Activated T-cell treated with anti-CD3 and anti-CD28 coated beads, Interleukin-2, amount 50 U/mL, for 1 hour (primary cell): ENCODE measurements at places on chromosomes 7 and 10.

- peak; percentile 76 for DNase-seq
These were observed 163.0 kb upstream of the KLF14 start for GRCh38 chr7:130896898-130897514.

DNA sequence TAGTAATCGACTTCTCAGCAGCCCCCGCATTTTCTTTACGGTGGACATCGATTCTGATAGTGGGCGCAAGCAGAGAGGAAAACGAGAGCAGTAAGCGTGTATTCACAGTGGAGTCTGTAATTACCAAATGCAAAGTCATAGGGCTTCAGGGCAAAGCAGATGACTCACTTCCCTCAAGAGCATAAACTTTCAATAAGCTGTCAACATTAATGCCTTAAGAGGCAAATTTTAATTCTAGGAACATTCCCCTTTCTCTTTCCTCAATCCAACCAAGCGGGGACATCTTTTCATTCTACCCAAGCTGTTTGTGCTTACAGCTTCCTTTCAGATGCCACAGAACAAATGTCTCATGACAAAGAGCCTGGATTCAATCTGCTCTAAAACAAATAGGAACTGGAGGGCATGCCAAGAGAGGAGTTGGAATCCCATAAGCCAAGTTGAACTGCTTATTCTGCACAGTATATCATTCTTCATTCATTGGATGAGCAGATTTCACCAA is 48.6 kb downstream of the MALSU1 start:
- no peak for DNase-seq

DNA sequence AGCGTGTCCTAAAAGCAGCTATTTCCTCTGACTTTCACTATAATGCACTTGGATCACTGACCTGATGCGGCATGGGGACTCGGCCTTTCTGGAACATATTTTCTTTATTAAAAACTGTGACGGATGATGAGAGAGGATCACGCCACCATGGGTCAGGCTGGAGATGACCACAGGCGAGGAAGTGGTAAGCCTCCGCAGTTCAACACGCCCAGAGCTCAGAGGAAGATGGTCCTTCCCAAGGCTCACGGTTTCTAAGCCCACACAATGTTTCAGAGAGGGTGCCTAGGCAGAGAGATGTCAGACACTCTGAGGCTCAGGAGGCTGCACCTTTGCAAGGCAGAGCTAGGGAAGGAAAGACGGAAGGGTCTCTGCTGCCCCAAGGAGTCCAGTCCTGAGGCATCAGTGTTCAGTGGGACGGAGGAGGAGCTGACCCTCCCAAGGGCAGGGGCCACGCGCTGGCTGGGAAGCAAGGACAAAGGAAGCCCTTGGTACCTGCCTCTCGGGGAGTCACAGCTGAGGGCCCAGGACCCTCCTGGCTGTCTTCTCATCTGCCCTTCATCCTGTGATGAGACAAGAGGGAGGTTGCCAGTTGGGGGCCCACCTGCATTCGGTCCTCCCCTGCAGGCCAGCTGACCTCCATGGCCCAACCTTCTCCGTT is 9.5 kb downstream of the CHST15 start:
- no peak for DNase-seq

- DNase-seq, result no peak
These were observed 66.8 kb downstream of the TMEM168 start for GRCh38 chr7:112723416-112723815.

GRCh38 chr7:130909161-130909836 is 175.3 kb upstream of the KLF14 start:
- no peak for DNase-seq

GRCh38 chr10:5551531-5552375 is 27.0 kb downstream of the CALML3 start:
- DNase-seq, result no peak

DNA sequence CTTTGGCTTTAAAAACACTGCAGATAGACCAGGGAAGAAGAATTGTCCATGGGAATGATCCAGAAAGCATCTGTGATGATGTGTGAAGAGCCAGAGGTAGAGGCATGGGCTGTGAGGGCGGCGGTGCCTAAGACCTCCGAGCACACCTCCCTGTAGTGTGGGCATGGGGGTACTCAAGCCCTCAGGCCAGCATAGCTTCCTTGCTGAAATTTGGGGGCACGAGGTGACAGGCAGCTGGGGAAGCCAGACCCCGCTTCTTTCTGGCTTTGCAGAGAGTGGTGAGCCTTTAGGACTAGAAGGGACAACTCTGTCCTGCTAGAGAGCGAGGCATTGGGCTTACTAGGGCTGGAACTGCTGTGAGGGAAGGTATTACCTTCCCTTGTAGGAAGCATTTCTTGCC is 187.7 kb upstream of the SH2B2 start:
- no peak for DNase-seq

- no peak for DNase-seq
These were observed 14.1 kb downstream of the SH2B2 start for GRCh38 chr7:102300643-102301221.

DNA sequence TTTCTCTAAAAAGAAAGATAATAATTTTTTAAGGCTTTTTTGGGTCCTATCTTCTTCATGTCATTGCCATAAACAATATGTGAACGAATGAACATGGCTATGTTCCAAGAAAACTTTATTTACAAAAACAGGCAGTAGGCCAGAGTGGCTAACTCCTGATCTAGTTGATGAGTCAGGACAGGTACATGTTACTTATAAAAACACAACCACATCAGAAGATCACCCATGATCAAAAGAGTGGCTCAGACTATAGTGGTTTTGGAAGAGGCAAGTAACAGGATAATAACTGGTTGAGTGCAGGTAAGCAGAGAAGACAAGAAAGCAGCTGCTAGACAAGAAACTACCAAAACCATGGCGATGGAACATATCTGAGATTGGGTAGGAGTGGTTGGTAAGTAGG is 468.7 kb downstream of the KCNMA1 start:
- no peak for DNase-seq
